CD4-positive, alpha-beta T cell treated with Interleukin-10 for 1 hour (primary cell): ENCODE measurements at places on chromosomes 5 and 9.

- no peak for DNase-seq
Observed at GRCh38 chr9:80550181-80550580, 978.4 kb downstream of the TLE4 start.

GRCh38 chr9:112912636-112913035, 22.0 kb upstream of the SLC46A2 start:
- no peak for DNase-seq

DNA sequence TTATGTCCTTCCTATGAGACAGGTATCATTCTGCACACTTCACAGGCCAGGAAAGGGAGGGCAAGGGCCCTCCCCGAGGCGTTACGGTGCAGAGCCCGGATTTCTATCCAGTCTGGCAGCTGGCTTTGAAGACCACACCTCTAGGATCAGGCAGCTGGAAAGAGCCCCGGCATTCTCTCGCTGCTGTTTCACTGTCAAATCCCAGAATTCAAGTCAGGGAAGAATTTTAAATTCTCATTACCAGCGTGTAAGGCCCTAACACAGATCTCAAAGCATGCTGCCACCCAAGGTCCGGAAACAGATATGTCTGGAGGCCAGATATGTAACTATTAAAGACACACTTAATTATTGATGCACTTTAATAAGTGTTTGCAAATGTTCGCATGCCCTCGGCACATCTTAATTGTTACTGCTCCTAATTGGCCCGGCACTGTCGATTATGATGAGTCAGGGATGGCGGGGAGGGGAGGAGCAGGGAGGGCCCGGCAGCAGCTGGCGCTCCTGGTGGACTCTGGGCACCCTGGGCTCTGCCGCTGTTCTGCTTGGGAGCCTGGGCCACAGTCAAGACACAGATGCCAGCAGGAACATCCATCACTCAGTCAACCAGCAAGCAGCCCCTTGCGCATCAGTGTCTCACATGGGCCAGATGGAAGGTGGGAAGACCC, 76.3 kb upstream of the BARHL1 start:
- no peak for DNase-seq

GRCh38 chr9:137756045-137756744, 121.4 kb upstream of the CACNA1B start:
- no peak for DNase-seq

DNA sequence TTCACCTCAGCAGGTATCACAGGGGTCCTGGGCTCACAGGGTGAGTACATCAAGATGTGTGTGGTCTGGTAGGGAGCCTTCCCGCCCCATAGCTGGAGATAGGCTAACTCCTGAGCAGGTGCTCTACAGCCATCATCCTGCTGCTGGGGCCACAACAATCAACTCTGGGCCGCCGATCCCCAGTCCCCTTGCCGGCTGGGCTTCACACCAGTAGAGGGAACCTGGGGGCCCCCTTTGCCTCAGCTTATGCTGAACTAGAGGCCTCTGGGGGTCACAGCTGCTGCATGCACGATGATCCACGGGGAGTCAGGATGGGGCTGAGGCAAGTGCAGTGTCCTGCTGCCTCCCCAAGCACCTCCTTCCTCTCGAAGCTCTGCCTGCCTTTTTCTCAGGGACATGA, 46.5 kb downstream of the IRF1 start:
- DNase-seq = no peak

DNA sequence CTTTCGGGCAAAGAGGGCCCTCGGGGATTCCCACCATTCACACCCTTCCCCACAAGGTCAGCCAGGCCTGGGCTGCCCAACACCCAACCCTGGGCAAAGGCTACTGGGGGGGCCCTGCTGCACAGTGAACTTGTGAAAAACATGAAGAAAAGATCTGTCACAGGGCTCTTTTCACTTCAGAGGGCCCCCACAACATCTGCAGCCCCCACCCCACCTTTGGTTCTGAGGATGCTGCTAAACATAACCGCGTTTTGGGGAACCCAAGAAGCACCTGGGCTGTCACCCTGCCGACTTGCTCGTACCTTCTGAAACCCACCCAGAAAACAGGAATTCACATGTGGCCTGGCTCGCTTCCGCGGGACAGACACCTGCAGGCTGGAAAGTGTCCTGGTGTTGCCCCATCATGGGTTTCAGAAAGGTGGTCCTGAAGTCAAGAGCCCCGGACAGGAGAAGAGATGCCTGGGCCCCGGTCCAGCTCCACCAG, 29.3 kb downstream of the B4GALT1 start:
- DNase-seq = no peak

DNA sequence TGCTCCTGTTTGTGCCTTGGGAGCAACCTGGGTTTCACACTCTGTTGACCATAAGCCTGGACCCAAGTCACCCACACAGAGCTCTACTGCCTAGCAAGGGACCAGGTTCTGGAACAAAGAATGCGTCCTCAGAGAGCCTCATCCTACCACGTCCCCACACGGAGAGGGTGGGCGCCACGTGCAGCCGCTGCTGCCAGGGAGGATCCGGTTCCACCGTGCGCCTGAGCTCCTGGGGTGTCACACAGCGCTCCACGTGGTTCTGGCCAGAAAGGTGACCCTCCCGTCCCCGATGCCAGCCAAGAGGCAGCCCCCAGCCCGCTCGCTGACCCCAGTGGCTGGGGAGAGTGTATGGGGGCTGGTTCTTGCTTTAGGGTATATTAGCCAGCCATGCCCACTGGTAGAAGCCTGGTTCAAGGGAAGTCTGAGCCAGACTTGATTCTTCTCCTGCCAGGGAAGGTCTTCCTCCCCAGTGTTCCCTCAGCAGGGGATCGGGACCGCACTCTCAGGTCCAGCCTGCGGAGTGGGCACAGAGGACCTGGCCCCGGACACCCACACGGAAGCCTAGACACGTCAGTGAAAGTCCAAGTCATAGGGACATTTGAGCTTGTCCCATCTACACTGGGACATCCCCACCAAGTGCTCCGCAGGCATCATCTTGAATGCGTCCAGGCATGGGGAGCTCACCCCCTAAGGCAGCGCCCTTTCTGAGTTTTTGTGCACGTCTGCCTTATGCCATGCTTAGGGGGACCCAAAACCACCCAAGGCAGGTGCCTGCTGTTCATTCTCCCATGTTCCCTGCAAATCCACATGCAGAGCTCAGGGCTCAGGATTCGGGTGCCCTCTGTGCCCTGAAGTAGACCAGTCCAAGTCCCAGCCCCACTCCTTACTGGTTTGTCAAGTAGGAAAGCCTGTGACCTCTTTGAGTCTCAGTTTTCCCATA, 2.4 kb downstream of the FCN1 start:
- DNase-seq = no peak

GRCh38 chr9:136782452-136782851, 8.7 kb upstream of the TMEM141 start:
- no peak for DNase-seq

GRCh38 chr5:103120607-103121200, 603 bp downstream of the PPIP5K2 start:
- no peak for DNase-seq

DNA sequence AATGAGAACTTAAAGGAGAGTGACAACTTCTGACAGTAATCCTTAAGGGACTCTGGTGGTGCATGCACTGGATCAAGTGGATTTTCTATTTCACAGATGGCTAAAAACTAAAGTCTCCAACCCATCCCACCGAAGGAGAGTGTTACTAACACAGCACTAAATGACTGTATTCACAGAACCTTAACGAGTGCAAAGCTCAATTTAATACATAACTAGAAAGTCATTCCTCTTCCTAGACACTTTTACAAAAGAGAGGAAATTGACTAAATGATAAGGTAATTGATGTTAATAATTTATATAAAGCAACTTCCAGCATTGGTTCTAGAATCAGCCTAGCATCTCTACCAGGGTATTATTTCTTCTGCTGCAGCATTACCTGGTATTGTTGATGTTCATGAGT, 189.8 kb downstream of the ADAMTS12 start:
- no peak for DNase-seq

- DNase-seq = no peak
Observed at GRCh38 chr5:167832609-167833008, 458.8 kb upstream of the WWC1 start.
